Cortex of kidney (tissue), 1 donor: ENCODE measurements at places on chromosomes 5 and 9.

GRCh38 chr5:117667105-117667504 is 1092.5 kb upstream of the SEMA6A start:
- no peak for DNase-seq

GRCh38 chr9:124768750-124769548 is 2.2 kb downstream of the NR6A1 start:
- DNase-seq: no peak

DNA sequence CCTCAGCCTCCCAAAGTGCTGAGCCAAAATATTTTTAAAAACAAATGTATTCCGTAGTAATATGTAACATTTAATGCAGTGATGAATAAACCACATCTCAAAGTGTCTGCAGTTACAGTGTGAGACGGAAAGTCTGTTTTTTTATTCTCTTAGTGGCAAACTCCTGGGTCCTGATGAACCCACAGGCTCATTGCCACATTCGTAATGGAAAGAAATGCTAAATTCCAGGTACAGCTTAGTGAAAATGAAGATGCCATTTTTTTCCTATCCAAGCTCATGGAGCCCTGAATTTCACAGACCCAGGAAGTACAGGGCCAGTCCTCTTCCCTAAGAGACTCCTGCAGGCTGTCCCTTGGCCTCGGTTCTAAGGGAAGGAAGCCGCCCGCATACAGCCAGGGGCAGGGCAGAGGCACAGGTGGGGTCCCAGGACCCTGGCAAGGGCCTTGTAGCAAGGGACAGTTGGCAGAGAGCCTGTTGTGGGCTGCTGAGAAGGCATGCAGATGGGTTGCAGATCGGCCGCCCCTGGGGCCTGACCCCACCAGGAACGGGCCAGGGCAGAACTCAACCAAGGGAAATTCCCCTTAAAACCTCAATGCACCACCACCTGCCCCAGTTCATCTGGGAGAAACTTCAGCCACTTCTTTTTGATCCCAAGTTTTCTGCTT is 36.2 kb downstream of the IPPK start:
- DNase-seq: no peak

DNA sequence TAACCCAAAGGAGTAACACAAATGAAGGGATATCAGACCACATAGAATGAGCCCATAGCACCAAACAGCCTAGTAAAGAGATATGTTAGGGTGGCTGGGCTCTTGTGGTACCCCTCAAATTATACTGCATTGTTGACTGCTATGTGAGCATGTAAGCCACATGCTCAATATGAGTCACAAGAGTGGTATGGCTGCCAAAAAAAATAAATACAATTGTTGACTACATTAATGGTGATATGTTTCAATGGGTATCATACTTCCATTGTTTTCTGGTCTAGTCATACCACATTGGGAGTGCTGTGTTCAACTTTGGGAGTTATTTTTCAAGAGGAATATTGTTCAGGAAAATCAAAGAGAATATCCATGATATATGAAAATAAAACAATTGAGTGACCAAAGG is 162.4 kb upstream of the PIK3R1 start:
- DNase-seq: no peak

DNA sequence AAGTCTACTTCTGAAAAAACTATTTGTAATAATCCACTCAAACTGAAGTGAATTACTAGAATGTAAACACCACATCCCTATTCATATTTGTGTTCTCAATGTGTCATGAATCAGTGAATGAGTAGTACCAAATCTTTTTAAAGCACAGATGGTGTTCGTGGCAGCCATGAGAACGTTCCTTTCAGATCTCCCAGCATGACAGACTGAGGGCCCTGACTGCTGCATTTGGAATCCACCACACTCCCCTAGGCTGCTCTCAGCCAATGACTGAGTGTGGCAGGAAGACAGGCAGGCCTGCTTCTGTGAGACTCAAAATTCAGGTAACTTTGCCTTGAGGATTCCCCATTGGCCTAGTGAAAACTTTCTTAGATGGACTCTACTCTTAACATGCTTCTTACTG is 10.9 kb upstream of the JMY start:
- DNase-seq: no peak

GRCh38 chr5:122076669-122077365 is 1.2 kb downstream of the LOX start:
- DNase-seq: no peak
